ENCODE measurements at places on chromosomes 2 and 18.

GRCh38 chr18:79682894-79683625 lies 3.5 kb downstream of the CTDP1 start:
- peak; percentile 52 for DNase-seq

DNA sequence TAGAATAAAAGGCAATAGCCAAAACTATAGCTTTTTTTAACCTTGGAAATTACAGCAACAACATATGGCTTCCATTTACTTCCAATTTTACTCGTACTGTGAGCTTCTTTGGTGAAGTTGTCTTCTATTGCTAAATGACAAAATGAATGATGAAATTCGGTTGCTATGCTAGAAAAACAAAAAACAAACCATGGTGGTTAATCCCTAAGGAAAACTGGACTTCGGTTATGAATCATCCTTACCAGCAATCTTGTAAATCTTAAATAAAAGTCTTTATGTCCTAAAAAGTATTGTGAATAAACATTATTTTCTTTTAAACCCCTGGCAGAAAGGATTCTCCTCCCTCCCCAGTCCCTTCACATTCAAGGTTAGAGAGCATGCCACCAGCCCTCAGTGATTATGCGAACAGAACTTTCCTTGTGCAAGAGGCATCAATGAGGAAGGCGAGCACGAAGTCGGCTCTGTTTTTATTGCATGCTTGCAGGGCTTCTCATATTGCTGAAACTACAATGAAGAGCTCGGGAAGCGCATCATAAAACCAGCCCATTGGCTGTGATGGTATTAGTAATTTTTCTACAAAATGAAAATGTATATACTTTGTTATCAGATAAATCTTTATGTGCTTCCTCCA lies 62.9 kb downstream of the ZNF521 start:
- DNase-seq: no peak

DNA sequence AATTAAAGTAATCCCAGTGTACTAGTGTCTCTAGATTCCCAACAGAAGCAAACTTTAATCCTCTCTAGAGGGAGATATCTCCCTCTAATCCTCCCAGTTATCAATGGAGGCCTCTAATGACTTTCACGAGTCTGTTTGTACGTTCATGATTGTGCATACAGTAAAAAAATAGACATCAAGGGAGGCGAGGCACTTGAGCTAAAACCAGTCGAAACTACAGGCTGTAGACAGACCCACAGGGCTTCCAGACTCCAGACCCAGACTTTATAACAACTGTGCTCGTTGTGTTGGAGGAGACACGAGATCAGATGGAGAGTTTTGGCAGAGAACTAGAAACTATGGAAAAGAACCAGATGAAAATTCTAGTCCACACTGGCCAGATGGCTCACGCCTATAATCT lies 7.0 kb downstream of the DGKD start:
- no peak for DNase-seq

DNA sequence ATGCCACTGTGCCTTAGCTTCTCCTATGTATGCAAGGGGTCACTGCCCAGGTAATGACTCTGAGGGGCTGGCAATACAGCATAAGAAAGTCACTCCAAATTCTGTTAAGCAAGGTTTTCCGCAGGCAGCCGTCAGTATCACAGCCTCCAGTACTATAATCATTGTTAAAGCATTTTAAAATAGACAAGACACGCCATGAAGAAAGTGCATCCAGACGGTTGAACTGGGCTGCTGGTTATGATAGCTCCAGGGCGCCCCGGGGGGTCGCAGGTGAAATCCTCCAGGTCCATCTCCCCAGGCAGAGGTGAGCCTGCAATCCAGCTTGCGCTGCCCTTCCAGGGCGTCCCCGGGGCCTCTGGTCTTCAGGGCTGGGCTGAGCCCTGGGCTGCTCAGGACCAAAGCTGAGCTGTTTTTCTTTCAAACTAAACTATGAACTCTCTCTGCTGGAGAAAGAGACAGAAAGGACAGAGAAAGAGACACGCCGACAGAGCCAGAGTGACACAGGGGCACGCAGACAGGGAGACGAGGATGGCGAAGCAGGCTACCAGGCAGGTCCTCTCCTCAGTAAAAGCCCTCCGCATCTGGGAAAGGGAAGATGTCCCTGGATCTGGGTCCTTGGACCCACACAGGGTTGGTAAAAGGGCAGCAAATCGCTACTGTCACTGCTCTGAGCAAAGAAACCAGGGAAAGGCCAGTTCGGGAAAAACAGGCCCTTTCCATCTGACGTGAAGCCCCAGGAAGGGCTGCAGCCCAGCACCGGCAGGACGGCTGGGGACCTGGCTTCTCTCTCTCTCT lies 2.1 kb upstream of the TWIST2 start:
- DNase-seq: no peak

DNA sequence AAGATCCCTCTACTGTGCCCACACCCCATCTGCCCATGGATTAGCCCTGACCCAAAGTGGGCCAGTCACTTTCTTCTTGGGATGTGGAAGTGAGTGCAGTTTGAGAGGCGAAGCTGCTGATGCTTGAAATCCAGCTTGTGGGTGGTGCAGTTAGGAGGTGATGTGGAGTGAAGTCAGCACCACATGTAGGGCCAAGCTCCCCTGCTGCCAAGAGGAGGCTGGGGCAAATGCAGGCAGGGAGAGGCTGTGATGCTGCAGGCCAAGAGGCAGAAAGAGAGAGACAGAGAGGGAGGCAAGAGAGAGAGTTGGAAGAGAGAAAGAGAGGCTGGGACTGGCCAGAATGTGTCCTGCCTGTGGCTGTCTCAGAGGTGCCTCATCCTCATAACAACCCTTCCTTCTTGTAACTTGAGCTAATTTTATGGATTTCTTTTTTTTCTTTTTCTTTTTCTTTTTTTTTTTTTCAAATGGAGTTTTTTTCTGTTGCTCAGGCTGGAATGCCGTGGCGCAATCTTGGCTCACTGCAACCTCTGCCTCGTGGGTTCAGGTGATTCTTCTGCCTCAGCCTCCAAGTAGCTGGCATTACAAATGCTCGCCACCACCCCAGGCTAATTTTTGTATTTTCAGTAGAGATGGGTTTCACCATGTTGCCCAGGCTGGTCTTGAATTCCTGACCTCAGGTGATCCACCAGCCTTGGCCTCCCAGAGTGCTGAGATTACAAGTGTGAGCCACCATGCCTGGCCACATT lies 35.3 kb upstream of the CAB39 start:
- no peak for DNase-seq

DNA sequence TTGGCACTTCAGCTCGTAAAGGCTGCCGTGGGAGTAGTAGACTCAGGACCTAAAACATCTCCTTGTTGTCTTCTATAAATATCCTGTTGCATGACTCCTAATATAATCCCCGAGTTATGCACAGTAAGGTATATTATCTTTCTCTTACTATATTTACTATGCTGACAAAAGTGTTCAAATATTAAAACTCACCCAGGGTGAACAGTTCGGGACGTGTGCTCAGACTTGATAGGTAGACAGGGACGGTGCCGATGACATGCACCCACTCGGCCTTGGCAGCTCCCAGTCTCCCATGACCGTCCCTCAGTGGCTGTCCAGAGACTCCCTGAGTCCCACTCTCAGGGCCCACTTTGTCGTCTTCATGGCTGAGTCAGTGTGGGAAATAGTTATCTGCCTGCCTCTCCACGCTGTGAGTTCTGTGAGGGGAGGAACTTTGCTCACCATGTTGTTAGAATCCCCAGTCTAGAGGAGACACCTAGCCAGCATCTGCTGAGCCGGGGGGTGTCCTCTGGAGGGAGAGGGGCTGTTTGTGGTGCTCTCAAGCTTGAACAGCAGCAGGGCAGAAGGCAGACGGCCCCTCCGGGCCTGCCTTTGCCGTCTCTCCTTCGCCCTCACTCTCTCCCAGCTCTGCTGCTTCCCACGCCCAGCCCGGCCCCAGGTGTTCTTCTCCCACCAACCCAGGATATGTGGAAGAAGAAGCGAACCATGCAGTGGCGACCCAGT lies 75.0 kb downstream of the DGKD start:
- no peak for DNase-seq

- no peak for DNase-seq
Observed at GRCh38 chr2:55111230-55111569, 60.9 kb upstream of the RTN4 start.

DNA sequence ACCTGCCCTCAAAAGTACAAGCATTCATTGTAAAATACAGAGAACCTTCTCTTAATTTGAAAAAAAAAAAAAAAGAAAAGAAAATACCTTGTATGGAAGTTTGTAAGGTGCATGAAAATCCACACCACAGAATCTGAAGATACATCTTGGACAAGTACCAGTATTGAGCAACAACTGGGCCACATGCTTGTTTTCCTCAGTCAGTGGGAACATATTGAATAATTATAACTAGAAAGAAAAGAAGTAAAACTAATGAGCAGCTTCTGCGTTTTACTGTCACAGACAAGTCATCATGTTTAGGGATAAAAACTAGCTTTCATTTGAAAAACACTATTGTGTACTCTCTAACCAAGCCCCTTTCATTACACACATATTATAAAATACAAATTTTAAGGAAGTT lies 5.8 kb upstream of the PEX13 start:
- no peak for DNase-seq

DNA sequence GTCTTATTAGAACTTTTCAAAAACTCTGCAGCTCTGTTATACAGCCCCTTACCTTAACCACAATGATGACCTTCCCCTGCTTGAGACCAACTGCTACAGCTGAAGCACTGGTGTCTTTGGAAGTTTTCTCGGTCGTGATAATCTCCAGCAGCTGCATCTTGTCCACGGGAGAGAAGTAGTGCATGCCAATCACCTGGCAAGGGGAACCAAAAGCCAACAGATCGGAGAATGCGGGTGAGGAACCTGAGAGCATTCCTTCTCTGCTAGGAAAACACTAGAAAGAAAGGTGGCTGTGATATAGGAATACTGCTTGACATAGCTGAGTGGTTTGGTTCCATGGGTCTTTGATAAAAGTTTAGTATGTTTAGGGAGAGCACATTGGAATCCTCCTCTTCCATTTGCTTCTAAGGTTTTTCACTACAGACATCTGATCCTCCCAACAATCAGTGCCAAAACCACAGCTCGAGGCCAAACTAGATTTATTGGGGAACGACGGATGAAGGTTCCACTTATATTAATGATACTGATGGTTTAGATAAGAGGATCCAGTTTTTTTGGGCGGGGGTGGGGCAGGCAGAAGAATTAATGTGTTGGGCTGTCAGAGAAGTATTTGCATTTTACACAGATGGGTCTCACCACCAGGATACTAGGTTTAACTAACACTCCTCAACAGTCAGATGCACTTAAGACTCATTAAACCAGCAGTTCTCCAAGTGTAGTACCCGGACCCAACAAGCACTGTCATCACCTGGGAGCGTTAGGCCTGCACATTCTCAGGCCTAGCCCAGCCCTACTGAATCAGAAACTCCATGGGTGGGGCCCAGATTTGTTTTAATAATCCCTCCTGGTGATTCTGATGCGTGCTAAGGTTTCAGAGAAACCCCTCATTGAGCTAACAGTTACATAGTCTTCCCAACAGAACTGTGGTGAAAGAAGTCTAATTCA lies 22.4 kb downstream of the GAREM2 start:
- no peak for DNase-seq

DNA sequence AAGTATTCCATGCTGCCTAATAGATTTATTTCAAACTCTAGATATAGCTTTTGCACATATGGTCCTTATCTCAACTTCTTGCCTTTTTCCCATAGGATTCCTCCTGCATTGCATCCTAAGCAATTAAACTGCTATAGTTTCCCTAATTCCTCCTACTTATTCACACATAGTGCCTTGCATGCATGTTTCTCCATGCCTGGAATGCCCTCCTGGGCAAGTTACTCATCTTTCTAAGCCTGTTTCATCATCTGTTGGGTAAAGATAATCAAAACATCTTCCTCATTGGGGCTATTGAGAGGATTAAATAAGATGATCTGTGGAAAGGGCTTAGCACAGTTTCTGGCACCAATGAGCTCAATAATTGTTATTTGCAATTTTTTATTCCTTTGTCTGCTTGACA lies 726.5 kb downstream of the SLC4A3 start:
- no peak for DNase-seq

DNA sequence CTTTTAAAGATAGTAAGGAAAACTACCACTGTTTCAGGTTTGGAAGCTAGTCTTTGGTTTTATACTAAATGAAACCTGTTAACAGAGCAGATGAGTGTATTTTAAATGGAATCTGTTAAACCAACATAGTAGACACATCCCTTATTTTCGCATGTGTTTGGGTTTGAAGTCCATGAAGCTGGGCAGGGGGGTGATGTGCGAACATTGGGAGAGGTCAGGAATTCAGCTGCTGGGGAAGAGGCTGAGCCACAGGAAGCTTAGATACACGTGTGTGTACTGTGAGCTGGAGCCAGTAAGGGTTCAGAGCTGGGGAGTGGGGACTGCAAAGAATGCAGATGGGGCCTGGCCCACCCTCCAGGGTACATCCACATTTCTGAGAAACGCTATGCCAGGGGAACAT lies 176.9 kb downstream of the VAPA start:
- DNase-seq: no peak

GRCh38 chr2:220006152-220006621 lies 378.8 kb downstream of the SLC4A3 start:
- DNase-seq: no peak

GRCh38 chr2:13481201-13481600 lies 764.5 kb downstream of the TRIB2 start:
- DNase-seq: no peak

DNA sequence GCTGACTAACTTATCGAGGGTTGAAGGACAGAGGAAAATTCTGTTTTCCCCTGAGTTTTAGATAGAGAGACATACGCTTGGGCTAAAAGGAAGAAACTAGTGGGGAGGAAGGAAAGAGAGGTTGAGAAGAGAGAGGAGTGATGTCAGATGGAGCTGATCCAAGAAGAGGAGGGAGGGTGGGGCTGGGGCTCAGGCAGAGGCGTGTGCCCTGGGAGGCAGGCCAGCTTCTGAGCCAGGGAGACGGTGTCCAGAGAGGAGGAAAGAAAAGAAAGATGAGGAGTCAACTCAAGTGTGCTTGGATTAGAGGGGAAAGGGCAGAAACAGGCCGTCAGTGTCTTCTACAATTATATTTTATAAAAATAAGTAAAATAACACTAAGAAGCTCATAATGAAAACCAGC lies 56.2 kb downstream of the EMILIN2 start:
- no peak for DNase-seq

DNA sequence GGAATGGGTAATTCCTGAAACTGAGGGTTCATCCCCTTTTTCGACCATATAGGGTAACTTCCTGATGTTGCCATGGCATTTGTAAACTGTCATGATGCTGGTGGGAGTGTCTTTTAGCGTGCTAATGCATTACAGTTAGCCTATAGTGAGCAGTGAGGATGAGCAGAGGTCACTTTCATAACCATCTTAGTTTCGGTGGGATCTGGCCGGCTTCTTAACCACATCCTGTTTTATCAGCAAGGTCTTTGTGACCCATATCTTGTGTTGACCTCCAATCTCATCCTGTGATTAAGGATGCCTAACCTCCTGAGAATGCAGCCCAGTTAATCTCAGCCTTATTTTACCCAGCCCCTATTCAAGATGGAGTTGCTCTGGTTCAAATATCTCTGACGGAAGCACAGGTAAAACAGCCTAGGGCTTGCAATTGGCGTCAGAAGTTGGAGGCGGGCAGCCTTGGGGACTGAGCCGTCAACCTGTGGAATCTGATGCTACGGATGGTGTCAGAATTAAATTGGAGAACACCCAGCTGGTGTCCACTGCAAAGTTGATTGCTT lies 19.5 kb downstream of the RALBP1 start:
- DNase-seq: no peak

Measured in T-helper 2 cell (primary cell).